ENCODE measurements at places on chromosomes 16 and 17.
A peak's percentile ranks its signal among the peaks of the same experiment; 100 is the strongest.

DNA sequence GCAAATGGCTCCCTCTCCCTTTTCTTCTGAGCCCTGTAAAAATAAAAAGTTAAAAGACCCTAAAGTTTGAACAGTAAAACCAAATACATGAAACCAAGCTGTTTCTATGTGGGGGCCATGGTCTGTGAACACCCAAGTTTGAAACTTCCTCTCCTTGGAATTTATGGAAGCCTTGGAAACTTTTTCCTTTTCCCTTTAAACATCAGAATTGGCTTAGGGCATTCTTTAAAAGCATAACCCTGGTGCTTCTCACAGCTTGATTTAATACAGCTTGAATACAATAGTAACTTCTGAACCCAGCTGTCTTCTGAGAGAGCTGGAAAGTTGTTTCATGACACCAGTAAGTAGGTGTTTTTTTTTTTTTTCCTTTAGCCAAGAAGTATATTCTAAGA, 26.5 kb downstream of the NKD1 start:
- DNase-seq, result no peak

- DNase-seq, result no peak
Observed at GRCh38 chr17:76593384-76593826, 7.7 kb upstream of the ST6GALNAC2 start.

- no peak for DNase-seq
Observed at GRCh38 chr16:88924834-88925539, 52.0 kb downstream of the CBFA2T3 start.

GRCh38 chr17:41766135-41766534, 20.4 kb downstream of the JUP start:
- DNase-seq, result no peak

GRCh38 chr17:43025290-43025657, 243 bp downstream of the RND2 start:
- no peak for DNase-seq

GRCh38 chr17:16419929-16420271, 4.5 kb downstream of the TRPV2 start:
- peak; percentile 53 for DNase-seq

DNA sequence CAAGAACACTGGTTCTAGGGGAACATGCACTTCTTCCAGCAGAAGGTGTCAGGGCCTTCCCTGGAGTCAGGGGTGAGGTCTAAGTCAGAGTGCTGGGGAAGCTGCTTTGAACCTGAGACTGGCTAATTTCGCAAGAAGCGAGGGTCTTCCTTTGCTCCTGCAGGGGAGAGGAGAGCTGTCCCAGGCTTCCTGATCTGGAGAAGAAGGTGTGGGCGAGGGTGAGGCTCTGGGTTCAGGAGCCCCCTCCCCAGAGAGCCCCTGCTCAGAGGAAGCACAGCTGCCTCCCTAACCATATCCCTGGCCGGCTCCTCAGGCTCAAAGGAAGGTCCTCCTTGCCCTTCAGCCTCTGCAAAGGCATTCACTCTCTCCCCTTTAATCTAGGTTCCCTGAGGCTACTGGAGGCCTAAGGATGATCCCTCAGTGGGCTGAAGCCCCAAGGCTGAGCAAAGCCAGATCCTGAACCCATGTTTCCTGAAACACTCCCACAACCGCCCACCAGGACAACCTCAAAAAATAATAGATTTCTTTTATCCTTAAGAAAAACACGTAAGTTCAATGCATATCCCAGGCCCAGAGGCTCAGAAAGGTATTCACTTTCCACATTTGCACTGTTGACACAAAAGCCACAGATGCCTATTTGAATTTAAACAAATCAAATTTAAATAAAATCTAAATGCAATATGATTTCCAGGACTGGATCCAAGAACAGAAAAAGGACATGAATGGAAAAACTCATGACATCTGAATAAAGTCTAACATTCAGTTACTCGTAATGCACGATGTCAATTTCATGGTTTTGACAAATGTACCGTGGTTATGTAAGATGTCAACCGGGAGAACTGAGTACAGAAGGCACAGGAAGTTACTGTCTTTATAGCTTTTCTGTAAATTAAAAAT, 71.5 kb upstream of the RCVRN start:
- no peak for DNase-seq

DNA sequence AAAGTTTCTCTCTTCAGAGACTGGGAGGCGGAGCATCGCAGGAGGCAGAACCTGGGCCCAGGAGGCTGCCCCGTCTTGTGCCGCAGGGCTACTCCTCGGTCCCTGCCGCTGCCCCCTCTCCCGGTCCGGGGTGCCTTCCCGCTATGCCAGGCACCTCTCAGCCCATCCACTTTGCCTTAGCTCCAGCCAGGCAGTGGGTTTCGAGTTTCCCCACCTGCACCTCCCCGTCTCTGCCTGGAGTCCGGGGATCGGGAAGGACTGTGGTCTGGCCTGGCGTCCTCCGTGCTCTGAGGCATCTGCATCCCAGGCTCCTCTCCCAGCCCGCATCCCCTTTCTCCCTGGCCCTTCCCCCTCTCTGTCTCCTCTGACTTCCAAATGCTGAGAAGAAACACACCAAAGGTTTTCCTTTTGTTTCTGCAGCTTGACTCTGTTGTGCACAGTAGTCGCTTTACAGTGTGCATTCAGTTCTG, 26.8 kb upstream of the PIK3R6 start:
- no peak for DNase-seq

DNA sequence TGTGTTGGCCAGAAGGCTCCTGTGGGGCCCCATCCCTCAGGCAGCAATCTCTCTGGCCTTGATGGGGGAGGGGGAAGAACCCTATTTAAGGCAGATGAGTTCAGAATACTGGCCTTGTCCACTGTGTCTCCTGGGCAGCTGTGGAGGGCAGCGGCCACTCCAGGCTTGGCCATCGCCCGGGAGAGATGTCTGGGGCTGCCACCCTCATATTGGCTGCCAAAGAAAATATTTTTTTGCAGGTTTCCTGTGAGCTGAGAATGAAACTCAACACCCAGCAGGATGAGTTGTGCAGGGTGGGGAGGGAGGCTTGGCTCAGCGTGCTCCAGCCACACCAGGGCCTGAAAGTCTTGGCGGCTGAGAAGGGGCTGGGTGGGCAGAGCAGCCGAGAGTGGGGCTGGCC, 14.4 kb upstream of the TIMP2 start:
- DNase-seq, result no peak

GRCh38 chr16:11104168-11105037, 151.6 kb downstream of the SOCS1 start:
- DNase-seq, result no peak

GRCh38 chr16:15765880-15766279, 90.9 kb downstream of the MYH11 start:
- DNase-seq, result peak; percentile 43

GRCh38 chr16:60642956-60643355, 1393.3 kb downstream of the CDH8 start:
- no peak for DNase-seq

DNA sequence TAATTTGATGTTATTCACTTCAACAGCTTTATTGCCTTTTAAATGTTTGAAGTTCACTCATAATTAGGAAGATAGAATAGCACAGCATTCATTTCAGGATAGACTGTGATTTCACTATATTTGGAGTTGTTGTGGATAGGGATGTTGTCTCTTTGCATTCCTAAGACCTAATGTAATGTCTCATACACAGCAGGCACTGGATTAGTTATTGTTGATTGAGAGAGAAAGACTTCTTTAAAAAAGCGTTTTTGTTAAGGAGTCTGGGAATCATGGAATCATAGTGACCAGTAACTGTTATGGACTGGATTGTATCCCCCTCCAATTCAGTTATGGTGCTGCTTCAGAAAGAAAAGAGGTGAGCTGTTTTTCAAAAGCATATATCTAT, 122.0 kb downstream of the USP22 start:
- DNase-seq, result no peak

- no peak for DNase-seq
Observed at GRCh38 chr16:51666821-51667220, 515.8 kb upstream of the SALL1 start.

- no peak for DNase-seq
Observed at GRCh38 chr17:5396612-5397011, 22.9 kb downstream of the NUP88 start.

- peak; percentile 15 for DNase-seq
Observed at GRCh38 chr16:2008631-2009163, 924 bp downstream of the ZNF598 start.

GRCh38 chr16:48576927-48577326, 33.1 kb downstream of the N4BP1 start:
- DNase-seq, result peak; percentile 45

DNA sequence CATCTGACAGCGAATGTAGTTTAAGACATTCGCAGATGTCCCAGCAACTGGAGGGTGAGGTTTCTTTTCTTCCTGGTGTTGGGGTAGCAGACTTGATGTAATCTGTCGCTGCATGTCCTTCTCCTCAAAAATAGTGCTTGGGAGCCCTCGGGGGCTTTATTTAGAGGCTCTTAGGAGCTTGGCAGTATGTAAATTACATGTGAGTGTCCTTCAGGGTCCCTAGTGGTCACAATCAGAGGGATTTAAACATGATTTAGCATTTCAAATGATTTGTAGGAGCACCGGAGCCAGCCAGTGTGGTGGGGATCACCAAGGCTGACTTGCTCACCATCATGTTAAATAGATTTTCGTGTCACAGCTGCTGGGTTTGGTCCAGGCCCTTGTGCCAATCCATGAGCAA, 8.8 kb upstream of the SALL1 start:
- DNase-seq, result no peak

DNA sequence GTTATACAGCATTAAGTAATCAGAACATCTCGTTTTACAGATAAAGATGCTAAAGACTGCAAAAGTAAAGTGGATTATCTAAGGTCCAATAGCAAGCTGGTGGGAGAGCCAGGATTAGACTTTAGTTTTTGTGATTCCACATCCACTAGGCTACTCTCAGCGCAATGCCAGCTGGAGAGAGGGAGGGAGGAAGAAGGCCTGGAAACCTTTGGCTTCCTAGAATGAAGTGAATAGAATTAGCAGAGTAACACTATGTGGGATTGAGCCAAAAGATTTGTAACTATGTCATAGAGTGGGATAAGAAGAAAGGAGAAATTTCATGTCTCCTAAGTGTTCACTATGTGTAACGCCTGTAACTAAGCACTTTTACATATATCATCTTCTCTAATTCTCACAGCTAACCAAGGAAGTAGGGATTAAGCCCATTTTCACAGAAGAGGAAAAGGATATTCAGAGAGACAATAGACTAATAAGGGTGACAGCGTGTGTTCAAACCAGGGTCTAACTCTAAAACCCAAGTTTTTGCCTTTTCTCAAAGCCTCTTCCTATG, 25.4 kb upstream of the NSRP1 start:
- no peak for DNase-seq

DNA sequence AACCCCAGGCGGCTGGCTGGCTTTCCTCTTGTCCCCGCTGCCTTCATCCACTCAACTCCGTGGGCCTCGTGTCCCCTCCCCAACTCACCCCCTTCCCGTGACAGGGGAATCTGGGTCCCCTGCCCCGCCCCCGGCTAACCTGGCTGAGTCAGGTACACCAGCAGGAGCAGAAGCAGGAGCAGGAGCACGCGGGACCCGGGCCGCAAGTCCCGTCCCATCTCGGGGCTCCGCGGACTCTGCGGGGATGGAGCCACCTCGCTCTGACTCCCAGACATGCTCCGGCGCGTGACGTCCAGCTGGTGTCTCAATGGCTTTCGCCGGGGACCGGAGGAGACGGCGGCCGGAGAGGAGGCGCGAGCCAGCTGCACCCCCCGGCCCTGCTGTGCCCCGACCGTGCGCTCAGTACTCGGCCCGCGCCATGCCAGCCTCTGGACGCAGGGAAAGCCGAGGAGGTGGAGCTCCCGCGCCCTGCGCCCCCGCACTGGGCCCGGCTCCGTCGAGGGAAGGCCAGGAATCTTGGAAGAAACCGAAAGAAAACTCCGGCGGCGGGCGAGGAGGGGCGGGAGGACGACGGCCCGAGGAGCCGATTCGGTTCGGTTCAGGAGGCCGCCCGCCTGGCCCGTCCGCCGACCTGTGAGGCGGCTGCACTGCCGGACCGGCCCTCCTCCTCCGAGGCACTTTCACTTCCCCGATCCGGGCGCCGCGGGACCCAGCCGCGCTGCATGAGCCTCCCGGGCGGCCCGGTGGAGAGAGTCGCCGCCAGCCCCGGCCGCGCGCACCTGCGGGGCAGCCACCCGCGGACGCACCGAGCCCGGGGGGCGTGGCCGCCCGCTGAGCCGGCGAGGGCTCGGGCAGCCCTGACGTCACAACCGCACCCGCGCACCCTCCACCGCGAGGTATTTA, at the start of the genes CXCL16 and ZMYND15:
Gene CXCL16, minus strand, starts transcription at position 807 of the 903 bp plus-strand sequence. Its CDS starts 589 bp downstream, at position 218.
Gene ZMYND15, plus strand, starts transcription at position 712 of the 903 bp plus-strand sequence. CDS start 716 bp downstream, outside the sequence.
- peak; percentile 47 for DNase-seq

- no peak for DNase-seq
Observed at GRCh38 chr17:40722241-40722640, 18.7 kb upstream of the KRT24 start.

- DNase-seq, result no peak
Observed at GRCh38 chr16:10937068-10937859, 5.0 kb downstream of the DEXI start.

GRCh38 chr16:31505483-31505882, 2.7 kb downstream of the RUSF1 start:
- DNase-seq, result no peak

Data from CD4-positive, alpha-beta T cell treated with Interleukin-4 for 4 hours (primary cell).